ENCODE measurements at places on chromosomes 12 and 14. TPM values are rescaled to one million over a fixed set of nuclear protein-coding genes. Genes with fewer than 3 reads are reported as not detected.

The CLEC12A gene
- total RNA-seq: not detected

The GDF3 gene
- total RNA-seq: not detected

The MFAP5 gene
- 0.36 TPM for total RNA-seq

The SPRING1 gene
- 27.9 TPM for total RNA-seq

The LTB4R2 gene
- 5.7 TPM for total RNA-seq

The KRR1 gene
- 59.5 TPM for total RNA-seq

The SETD3 gene
- total RNA-seq: 50.1 TPM

The TMPRSS12 gene
- not detected for total RNA-seq

The TNFAIP2 gene
- 349 TPM for total RNA-seq

Data from A549 treated with RU486 at 1 μM for 4 hours (cell line).